Activated CD8-positive, alpha-beta T cell treated with anti-CD3 and anti-CD28 coated beads, Interleukin-2, amount 10 ng/mL, durations not matched to agents 7 days and 5 days (primary cell): ENCODE measurements at places on chromosomes 5 and 9.

DNA sequence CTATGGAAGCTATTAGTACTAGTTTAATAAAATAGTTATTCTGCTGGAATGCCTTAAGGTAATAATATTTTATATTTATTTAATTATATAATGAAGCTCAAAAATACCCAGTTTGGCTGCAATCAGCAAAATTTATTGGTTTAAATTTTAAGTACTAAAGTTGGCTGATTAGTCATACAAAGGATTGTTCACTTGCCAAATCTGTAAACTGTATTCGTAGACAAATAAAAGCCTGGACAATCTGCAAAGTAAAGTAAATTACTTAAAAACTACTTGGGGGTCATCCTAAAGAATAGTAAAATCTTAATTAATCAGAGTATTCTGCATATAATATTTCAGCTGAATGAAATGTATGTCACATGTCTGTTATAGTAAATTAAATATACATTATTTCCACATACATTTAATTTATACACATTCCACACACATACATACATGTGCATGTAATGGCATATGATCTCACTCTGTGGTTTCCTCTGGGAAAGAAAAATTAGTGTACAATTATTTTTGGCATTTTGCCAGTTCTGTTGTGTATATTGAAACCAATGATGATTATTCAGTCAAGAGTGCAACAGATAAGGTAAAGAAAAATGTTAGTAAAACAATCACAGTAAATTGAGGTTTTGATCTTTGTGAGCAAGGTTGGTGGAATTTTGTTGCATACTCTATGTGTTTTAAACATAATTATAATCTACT, 455.9 kb downstream of the CDH9 start:
- no peak for DNase-seq

- DNase-seq: no peak
Measured at GRCh38 chr5:57216714-57217113, 42.9 kb downstream of the GPBP1 start.

DNA sequence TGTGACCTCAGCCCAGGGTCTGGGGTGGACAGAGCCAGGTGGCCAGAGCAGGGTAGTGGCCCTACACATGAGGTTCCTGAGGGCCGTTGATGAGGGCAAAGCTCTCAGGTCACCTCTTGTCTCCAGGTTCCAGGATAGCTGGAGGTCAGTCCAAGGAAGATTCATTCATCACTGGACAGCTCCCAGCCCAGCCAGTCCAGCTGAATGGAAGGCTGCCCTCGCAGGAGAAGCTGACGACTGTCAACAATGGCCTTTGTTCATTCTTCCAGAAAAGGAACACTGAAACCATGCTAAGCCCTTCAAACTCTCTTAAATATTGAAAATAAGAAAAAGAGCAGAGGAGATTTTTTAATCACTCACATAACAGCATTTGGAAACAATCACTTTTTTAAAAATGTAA, 169.7 kb upstream of the TBCA start:
- DNase-seq: no peak

GRCh38 chr5:103561685-103562452, 720 bp downstream of the NUDT12 start:
- DNase-seq: no peak

GRCh38 chr5:123157791-123158581, 68.9 kb downstream of the PRDM6 start:
- DNase-seq: no peak

DNA sequence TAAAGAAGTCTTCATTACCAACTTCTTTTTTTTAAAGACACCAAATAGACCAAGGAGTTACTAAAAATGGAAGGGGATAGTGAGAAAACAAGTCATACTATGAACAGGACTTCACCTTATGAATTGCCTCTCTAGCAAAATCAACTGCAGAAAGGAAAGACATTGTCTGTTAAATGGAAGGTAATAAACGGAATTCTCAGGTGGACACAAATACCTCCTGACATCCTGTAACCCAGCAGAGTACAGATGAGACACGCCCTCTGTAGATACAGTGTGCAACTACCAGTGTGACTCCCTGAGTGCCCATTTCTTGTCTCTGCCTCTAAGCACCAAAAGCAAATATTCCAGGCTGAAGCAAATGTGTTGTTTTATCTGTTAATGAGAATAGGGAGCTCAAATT, 12.2 kb upstream of the PLPP1 start:
- no peak for DNase-seq

DNA sequence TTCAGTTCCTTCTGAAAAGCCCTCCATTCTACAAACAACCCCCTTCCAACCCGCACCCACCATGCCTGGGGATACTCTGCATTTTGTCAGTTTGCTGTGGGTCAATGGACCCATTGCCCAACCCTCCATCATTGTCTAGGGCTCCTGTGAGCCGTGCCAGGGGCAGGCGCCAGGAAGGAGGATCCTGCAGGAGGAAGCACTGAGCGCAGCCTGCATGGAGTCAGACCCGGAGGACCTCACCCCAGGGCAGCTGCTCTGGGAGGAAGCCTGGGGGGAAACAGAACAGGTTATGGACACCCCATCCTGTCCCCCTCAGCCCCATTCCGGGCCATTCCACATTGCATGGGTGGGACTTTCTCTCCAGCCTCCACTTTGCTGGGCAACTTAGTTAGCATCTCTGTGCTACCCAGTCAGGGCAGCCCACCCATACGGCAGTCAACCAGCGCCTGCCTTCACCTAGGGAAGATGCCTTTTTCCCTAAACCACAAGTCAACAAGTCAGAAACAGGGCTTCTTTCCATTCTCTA, 48.6 kb upstream of the VDAC1 start:
- DNase-seq: no peak

- no peak for DNase-seq
Measured at GRCh38 chr9:18007621-18008020, 428.8 kb downstream of the SH3GL2 start.

DNA sequence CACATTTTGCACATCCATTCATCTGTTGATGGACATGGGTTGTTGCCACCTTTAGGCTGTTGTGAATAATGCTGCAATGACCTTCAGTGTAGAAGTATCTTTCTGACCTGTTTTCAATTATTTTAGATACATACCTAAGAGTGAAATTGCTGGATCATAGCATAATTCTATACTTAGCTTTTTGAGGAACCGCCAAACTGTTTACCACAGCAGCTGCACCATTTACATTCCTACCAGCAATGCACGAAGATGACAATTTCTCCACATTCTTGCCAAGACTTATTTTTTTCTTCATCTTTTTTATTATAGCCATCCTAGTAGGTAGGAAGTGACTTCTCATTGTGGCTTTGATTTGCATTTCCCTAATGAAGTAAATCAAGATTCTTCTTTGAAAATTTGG, 36.5 kb upstream of the ASTN2 start:
- DNase-seq: no peak

DNA sequence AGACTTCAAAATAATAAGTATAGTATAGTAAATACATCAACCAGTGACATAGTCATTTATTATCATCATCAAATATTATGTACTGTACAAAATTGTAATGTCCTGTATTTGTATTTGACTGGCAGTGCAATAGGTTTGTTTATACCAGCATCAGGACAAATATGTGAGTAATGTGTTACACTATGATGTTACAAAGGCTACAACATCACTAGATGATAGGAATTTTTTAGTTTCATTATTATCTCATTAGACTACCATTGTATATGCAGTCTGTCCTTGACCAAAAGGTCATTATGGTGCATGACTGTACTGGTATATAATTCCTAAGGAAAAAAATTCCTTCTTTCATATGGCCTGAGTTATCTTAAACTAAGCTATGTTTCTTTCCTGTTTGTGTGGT, 63.6 kb upstream of the VCAN start:
- DNase-seq: no peak

GRCh38 chr5:62732677-62733121, 154.1 kb downstream of the LRRC70 start:
- no peak for DNase-seq

- no peak for DNase-seq
Measured at GRCh38 chr5:157463621-157464518, 3.9 kb downstream of the NIPAL4 start.
